Hematopoietic multipotent progenitor cell treated with erythropoietin and hydrocortisone succinate and interleukin-3 and kit ligand, for 6 days (in vitro differentiated cells): ENCODE measurements at places on chromosomes 2 and 18.

DNA sequence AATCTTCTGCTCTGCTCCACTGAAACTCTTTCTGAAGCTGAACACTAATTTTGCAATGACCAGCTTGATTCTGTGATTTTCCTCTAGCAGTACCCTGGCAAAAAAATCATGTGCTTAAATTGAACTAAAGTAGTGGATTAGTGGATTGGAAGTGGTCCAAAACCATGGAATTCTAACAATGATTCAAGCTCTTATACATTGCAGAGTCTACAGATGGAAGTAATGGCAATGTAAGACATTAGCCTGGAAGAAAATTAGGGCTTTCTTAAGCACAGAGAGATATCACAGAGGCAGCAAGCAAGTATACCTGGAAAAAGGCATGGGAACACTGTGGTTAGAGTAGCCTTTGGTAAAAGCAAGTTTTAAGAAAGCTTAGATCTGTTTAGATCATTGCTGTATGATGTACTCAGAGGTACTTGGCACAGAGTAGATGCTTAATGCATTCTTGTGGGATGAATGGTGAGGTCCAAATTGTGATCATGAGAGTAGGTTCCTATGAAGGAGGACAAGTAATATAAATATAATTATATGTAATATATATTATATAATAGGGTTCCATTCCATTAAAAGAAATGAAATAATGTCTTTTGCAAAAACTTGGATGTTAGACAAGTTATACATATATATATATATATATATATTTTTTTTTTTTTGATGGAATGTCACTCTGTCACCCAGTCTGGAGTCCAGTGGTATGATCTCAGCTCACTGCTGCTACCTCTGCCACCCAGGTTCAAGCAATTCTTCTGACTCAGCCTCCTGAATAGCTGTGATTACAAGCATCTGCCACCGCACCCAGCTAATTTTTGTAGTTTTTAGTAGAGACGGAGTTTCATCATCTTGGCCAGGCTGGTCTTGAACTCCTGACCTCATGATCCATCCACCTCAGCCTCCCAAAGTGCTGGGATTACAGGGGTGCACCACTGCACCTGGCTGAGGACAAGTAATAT, 172.2 kb upstream of the SCN7A start:
- DNase-seq: no peak

GRCh38 chr2:25055376-25055920, 13.6 kb downstream of the EFR3B start:
- no peak for DNase-seq

DNA sequence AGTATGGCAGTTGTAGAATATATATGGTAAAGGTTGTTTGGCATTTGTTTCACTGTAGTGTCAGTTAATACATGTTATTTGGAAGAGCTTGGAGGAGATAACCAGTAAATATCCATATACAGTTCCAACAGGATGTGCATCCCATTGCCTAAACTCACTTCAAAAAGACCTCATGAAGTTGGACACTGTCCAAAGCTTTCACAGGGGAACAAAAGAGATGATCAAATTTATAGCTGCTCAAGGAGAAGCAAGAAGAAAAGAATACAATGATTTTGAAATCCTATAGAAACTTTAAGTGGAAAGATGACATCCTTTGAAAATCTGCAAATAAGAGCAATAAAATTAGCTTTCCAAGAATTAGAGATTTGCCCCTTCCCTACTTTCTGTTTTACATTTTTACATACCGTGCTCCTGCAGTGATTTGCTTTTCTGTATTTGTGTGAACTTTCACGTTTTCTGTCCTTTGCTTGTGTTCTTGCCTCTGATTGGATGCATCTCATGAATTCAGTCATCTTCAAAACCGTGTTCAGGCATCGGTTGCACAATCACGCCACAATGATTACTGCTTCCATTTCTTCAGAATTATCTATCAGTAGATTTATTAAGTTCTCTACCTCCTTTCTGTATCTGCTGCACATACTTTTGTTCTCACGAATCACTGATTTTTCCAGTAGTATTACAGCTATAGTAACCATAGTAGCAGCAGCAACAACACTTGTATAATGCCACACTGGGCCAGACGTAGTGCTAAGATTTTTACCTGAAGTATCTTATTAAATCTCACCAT, 83.8 kb downstream of the PARD3B start:
- DNase-seq: no peak

DNA sequence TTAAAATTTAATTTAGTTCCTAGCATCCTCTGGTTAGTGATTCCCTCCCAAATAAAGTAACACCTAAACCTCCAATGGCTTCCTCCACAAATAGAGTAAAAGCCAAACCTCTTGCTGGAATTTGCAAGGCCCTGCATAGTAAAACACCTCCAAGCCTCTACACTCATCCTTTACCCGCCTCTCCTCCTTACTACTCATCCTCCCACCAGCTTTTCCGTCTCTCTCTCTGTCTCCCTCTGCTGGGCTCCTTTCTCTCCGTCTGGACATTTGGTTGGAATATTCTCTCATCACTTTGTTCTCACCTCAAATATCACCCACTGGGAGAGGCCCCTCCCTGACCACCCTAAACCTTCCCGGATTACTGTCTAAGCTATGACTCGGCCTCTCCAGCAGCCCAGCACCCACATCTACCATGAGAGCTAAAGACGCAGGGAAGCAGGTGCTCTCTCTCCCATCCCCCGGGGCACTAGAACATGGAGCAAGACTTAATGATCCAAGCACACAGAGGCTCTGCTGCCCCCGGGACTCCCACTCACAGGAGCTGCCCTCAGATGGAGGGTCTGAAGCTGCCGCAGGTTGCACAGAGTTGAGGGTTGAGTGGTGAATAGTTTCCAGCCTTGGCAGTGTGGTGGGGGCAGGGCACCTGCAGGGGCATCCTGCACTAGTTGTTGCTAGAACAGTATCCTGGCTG, 167.2 kb downstream of the FBXO15 start:
- no peak for DNase-seq

- no peak for DNase-seq
Measured at GRCh38 chr18:75790796-75791195, 363.3 kb upstream of the SMIM21 start.

- peak; percentile 18 for DNase-seq
Measured at GRCh38 chr2:181106789-181107627, 126.6 kb downstream of the UBE2E3 start.

GRCh38 chr18:44916429-44917207, 235.9 kb downstream of the SETBP1 start:
- DNase-seq: no peak

- DNase-seq: peak; percentile 89
Measured at GRCh38 chr2:85266146-85267041, 61.4 kb downstream of the TGOLN2 start.

- DNase-seq: peak; percentile 76
Measured at GRCh38 chr2:70132244-70133126, 45.2 kb downstream of the PCBP1 start.

- peak; percentile 32 for DNase-seq
Measured at GRCh38 chr2:26034637-26034992, 731 bp downstream of the RAB10 start.

DNA sequence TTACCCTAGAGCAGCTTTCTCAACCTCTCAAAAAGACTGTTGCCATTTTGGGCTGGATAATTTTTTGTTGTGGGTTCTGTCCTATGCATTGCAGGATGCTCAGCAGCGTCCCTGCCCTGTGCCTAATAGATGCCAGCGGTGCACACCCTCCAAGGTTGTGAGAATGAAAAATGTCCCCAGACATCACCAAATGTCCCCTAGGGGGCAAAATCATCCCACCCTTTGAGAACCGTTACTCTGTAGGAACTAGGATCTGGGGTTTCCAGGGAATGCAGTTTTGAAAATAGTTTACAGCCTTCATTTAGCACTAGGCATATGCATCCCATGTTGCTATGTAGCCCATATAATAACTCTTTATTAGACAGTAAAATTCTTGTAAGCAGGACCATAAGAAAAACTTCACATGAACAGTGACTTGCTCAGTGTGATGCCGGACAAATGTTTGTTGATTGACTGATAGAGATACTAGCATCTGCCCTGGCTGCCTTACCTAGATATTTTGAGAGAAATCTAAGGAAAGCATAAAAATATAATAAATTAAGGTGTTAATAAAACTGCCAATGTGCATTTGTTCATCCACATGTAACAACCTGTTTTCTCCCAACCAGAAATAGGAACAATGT, 79.2 kb upstream of the EPC2 start:
- DNase-seq: peak; percentile 30

DNA sequence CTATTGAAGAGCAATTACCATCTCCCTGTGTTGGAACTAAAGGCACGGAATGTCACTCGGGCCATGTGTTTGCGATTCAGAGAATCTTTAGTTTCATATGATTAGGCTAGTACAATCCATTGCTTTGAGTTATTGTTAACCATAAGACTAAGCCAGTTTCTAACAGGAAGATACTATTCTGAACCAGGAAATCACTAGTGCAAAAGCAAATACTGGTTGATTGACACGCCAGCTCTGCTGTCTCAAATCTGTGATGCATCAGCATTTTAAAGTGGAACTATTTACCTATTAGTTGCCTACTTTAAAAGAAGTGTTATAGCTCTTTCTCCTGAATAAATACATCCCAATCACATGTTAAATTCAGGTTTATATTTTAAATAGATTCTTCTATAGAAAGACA, 61.9 kb downstream of the AFTPH start:
- no peak for DNase-seq

DNA sequence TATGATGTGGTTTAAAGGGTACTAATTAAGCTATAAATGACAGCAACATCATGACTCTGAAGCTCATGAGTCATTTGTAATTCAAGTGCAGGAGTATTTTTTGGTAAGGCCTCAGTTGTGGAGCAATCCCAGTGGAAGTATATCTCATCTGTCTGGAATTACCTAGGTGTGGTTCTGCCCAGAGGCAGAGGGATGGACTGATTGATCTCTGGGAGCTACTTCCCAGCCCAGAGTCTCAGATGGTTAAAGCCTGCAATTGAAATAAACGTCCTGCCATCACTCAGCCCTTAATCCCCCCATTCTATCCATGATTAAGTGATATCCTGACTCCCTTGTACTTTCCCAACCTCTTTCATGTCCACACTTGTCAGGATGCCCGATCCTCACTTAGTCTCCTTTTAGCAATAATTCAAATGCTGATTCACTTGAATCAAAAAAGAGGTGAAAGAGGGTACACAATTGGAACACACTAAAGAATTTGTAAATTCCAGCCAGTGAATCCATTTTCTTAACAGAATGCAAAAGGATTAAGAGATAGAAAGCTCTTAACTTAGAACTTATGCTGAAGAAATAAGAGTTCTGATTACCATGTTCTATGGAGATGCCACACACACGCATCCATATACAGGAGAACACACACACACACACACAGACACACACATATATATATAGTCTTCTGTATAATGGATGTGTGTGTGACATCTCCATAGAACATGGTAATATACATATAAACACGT, 664.4 kb downstream of the NYAP2 start:
- DNase-seq: no peak

GRCh38 chr2:54295911-54296310, 39.9 kb upstream of the TSPYL6 start:
- no peak for DNase-seq

DNA sequence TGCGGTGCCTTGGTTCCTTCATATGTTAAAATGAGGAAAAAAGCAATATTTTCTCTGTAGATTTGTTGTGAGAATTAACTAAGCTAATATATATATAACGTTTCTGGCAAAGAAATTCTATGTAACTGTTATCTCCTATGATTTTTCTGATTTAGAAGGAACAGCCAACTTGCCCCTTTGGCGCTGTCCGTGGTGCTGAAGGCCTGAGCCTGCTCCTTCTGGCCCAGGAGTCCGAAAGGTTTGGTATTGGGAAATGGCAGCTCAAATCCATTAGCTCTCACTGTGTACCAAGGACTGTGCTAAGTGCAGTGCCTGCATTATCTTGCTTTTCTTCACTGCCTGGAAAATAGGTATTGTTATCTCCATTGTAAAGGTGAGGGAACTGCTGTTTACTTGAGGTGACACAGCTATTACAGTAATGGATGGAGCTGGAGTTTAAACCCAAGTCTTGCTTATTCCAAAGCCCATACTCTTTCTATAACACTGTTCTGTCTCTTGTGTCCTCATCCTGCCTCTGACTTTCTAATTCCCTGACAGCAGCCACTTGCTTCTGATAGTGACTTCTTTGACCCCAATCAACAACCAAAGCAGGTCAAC, 52.2 kb downstream of the C1QL2 start:
- peak; percentile 78 for DNase-seq

GRCh38 chr18:5841518-5841917, 53.8 kb downstream of the TMEM200C start:
- no peak for DNase-seq

DNA sequence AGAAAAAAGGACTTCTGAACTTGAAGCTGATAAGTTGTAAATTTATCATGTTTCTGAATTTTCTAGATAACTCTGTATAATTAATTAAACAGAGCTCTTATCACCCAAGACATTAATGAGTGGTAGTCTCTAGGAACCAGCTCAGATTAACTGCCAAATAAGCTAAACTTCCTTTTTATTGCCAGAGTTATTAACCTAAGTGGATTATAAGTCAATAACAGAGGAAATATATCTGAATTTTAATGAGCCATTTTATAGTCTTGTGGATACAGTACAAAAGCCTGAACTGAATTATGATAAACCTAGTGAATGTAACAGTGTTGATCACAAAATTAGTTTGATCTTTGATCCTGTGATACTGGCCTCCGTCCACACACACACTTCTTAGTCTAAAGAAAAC, 111.5 kb downstream of the COMMD1 start:
- peak; percentile 16 for DNase-seq

DNA sequence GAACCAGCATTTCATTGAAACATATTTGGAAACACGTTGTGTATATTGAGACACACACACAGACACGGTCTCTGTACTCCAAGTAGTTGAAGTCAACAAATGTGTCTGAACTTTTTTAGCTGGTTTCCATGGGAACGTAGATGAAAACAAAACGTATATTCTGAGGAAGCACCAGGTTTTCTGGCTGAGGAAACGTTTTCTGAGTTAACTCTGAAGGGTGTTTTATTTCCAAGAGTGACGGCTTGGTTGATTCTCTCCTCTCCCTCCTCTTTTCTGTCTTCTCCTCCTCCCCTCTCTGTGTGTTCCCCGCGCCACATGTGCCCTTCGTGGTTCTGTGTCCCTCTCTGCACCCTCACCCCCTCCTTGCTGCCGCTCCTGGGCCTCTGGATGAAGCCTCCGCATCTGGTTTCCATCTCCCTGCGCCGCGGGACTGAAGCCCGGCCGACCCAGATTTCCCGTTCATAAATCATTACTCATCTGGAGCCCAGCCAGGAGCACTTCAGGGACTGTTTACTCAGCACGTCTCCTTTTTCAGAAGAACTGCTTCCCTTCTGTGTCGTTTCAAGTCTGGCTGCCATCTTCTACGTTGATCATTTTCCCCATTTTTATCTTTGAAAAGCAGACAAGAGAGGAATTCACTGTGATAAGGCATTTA, 122.7 kb downstream of the COL6A3 start:
- peak; percentile 29 for DNase-seq
